ENCODE measurements at places on chromosomes 16 and 17.

GRCh38 chr17:73731733-73732132 is 87.5 kb upstream of the SDK2 start:
- no peak for DNase-seq

DNA sequence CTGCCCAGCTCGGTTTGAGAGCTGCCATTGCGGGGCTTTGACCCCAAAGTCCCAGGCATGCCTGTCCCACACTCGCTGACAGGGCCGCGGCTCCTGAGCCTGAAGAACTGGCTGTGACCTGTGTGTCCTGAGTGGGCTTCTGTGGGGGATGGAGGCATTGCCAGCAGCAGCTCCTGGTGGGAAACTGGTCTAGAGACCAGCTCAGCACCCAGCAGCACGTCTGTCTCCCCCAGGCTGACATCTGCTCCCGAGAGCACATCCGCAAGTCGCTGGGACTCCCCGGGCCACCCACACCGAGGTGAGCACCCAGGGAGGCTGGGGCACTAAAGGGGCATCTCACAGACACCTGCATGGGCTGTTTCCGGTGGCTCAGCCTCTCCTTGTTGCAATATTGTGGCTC is 13.4 kb downstream of the ENDOV start:
- DNase-seq = no peak

DNA sequence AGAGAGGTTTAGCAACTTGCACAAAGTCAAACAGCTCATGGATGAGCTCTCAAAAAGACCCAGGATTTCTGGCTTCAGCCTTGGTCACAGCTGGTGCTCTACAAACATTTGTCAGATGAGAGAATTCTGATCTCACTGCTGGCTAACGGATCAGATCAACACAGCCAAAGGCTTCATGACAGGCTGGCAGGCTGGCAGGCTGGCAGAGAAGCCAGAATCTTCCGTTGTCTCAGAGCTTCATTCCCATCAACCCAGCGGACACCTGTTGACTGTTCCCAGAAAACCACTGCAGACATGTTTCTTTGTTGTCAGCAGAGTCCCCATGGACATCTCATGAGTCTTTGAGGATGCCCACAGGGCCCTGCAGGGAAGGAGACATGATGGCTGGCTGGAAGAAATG is 303.8 kb upstream of the ASIC2 start:
- no peak for DNase-seq

DNA sequence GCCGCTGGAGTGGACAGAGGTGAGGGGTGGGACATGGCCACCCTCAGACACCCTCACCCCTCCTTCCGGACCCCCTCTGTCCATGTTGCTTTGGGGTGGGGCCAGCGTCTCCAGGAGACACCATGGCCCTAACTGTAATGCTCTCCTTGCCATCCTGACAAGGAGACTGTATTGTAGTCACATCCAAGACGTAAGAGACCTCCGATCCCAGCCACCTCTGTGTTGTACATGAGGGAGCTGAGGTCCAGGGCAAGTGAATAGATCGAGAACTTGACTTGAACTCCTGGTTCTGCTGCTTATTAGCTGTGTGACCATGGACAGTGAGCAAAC is 30.2 kb downstream of the POLR3E start:
- DNase-seq = no peak

DNA sequence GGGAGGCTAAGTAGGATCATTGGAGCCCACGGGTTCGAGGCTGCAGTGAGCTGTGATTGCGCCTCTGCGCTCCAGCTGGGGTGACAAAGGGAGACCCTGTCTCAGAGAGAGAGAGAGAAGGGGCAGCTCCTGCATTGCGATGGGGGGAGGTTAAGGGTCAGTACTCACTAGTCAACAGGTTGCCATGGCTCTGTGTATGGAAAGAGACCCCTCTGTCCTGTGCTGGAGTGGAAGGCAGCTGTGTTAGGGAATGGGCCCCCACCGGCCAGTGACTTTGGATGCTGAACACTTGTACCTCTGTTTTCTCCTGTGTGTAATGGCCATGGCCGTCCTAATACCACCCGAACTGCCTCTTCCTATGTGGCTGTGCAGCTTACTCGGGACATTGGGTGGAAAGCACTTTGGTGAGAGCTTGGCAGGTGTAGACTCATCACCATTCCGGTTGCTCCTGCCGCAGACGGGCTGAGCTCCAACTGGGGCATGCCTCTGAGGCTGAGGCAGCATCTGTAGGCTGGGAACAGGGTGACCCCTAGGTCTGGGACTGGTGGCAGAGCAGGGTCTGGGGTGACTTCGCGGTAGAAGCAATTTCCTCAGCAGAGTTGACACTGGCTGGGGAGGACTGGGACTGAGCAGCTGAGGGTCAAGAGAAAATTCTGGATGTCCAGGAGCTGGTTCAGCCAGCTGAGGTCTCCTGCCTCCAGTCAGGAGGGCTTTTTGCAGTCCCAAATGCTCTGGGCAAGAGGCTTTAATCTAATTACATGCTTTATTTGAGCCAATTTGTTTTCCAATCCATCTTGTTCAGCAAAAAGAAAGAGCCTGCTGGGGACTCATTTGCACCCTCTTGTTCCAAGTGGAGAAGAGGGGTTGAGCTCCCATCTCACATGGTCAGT is 184.5 kb downstream of the NTN1 start:
- no peak for DNase-seq

DNA sequence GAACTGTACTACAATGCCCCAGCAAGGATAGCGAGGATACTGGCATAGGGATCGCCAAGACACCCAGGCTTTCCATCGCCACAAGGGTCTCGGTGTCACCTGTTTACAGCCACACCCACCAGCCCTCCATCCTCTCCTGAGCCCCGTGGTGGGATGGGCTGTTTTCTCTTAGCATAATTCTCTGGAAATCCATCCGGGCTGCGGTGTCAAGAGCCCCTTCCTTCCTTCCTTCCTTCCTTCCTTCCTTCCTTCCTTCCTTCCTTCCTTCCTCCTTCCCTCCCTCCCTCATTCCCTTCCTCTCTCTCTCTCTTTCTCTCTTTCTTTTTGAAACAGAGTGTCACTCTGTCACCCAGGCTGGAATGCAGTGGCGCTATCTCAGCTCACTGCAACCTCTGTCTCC is 36.0 kb upstream of the BAHCC1 start:
- DNase-seq = no peak

DNA sequence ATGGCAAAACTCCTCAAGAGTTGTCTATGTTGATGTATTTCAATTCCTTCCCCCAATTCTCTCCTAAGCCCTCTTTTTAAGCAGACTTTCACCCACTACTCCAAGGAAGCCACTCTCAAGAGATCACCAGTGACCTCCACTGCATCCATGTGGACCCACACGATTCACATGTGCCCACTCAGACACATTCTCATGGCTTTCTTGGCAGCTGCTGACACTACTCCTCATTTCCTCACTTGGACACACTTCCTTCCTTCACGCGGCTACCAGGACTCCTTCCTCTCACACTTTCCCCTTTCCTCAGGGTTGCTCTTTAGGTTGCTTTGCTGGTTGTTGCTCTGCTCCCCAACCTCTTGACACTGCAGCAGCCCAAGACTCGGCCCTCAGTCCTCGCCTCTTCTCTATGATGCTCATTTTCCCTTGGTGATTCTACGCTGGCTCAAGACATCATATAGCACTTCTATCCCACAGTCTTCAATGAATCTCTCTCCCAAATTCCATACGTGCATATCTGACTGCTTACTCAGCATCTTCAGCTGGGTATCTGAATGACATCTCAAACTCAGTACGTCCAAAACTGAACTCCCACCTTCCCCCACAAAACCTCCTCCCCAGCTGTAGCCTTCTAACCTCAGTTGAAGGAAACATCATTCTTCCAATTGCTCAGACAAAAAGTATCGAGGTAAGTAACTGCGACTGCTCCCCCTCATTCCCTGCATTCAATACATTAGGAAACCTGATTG is 28.2 kb downstream of the HELZ start:
- DNase-seq = no peak

DNA sequence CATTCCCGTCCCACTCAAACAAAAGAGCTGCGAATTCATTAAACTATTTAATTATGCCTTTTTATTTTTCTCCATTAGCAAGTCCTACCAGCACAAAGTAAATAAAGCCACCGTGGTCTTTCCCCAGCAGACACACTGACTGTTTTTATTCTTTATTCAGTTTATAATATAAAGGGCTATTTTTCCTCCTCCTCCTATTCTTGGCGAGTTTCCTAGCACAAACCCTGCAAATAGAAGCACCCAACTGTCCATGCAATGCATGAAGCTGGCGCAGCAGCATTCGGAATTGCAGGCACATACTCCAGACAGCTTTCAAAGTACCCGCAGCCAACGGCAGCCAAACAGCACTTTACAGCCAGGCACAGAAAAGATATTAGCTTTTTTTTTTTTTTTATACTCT is 583.4 kb upstream of the PSMD7 start:
- no peak for DNase-seq

DNA sequence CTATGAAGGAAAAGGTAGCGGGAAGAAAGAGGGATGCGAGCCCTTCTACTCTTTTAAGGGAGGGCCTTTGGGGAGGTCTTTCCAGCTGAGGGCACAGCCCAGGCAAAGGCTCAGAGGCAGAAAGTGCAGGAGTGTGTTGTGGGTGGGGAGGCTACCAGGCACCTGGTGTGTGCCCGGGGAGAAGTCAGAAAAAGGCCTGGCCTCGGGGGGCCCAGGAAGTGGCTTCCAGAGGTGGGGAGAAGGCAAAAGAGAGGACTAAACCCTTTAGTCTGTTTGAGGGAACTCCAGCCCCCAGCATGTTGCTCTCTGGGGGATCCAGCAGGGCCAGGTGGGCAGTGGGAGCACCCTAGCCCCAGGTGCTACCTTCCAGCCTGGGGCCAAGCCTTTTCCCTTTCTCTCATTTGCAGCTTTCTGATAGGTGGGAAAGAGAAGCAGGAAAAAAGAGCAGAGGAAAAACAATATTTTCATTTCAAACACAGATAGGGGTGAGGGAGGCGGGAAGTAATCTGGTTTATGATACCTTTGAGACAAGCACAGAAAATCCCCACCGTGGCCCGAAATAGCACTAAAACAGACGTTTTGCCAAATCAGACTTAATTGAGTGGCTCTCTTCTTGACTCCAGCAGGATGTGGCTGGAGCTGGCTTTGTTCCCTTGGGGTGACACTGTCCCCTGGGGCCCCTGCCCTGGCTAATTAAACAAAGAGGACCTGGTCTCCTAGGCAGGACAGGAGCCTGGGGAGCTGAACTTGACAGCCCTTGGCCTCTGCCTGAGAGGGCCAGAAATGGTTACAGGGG is 10.4 kb downstream of the RAI1 start:
- DNase-seq = no peak

GRCh38 chr16:66260522-66261254 is 105.8 kb upstream of the CDH5 start:
- DNase-seq = no peak

DNA sequence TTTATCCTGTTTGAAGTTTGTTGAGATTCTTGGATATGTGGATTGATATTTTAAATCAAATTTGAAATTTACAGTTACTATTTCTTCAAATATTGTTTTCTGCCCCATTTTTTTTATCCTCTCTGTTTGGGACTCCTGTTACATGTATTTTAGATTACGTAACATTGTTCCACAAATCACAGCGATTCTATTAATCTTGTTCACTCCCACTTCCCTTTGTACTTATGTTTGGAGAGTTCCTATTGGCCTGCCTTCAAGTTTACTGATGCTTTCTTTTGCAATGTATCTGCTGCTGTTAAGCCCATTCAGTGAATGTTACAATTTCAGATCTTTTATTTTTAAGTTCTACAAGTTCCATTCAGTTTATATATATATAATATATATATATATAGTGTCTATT is 288.3 kb upstream of the TNRC6C start:
- DNase-seq = no peak

- peak; percentile 40 for DNase-seq
Observed at GRCh38 chr16:29148867-29149272, 164.0 kb downstream of the LAT start.

- no peak for DNase-seq
Observed at GRCh38 chr16:27029525-27029924, 37.2 kb upstream of the C16orf82 start.

- no peak for DNase-seq
Observed at GRCh38 chr16:49661465-49662187, 194.3 kb downstream of the ZNF423 start.

- no peak for DNase-seq
Observed at GRCh38 chr16:69179328-69180010, 7.5 kb upstream of the SNTB2 start.

- no peak for DNase-seq
Observed at GRCh38 chr17:3534881-3535252, 22.7 kb downstream of the TRPV3 start.

GRCh38 chr16:77434530-77435271 is at the start of gene ADAMTS18:
Gene ADAMTS18 (minus strand): TSS chr16:77435034. CDS start chr16:77434695, 339 bp downstream.
- DNase-seq = no peak

GRCh38 chr17:48368352-48368908 is 61.6 kb downstream of the SKAP1 start:
- DNase-seq = no peak

DNA sequence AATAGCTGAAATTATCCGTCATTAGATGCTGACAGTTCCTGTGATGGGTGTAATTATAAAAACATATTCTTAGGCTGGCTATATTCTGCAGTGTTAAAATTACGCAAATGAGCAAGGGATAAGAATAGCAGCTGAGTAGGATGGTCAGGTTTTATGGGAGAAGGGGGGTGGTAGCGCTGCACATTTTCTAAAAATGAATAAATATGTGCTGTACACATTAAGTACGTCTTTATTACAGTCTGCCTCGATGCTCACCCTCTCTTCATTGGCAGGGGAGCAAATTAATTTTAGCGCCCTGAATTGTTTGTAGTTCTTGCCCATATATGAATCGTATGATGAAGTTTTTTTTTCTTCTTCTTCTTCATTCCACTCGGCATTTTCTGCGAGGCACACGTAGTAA is 244.2 kb downstream of the SNX29 start:
- DNase-seq = no peak

DNA sequence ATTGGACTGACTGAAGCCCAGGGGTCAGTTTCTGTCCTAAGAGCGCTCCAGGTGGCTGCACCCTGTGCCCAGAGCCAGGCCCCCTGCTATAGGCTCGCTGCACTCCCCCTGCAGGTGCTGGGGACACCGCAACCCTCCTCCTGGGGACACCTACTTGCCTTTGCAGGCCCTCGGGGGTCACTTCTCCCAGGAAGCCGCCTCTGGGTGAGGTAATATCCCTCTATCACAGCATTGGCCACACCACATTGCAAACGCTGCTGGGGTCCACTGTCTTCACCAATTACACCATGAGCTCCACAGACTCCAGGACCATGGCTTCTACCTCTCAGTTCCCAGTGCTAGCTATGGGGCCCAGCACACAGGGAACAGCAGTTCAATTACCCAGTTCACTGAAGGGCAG is 14.9 kb downstream of the USP36 start:
- no peak for DNase-seq
